ENCODE measurements at places on chromosomes 2 and 18.

DNA sequence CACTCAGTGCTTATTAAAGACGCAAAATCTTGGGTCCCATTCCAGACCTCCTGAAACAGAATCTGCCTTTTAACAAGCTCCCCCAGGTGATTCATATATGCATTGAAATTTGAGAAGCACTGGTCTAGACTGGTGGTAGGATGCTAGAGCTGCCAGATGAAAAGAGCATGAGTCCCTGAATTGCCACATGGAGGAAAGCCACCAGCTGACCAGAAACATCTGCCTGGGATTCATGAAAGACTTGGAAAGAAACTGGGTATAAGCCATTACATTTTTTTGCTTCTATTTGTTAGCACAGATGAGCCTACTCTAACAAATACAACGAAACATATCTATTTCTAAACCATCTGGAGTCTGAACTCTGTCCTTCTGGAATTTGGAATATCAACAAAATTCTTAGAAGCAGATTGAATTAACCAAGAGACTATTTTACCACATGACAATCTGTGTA is 228.9 kb downstream of the RBM43 start:
- DNase-seq: no peak

DNA sequence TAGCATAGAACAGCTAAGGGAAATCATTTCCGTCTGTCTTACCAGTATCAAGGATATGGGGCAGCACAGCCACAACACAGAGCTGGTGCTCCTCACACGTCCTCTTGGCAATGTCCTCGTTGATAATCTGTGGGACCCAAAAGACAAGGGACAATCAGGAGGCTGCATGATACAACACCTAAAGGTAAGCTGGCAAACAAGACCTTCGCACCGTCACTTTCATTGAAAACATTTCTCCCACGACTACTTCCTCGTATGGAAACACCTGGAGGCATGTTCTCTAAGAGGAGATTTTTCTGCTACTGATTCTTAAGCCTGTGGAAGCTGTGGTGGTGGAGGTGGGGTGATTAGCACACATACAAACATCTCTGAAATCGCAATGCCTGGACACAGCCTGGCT is 23.7 kb downstream of the PDIA6 start:
- DNase-seq: no peak

GRCh38 chr2:230805353-230806017 is 59.3 kb upstream of the ITM2C start:
- no peak for DNase-seq

- DNase-seq: no peak
Observed at GRCh38 chr2:180679693-180680092, 300.7 kb upstream of the UBE2E3 start.

- no peak for DNase-seq
Observed at GRCh38 chr2:121228521-121228920, 56.5 kb downstream of the TFCP2L1 start.

GRCh38 chr2:239666855-239667376 is 266.1 kb upstream of the HDAC4 start:
- peak; percentile 18 for DNase-seq

DNA sequence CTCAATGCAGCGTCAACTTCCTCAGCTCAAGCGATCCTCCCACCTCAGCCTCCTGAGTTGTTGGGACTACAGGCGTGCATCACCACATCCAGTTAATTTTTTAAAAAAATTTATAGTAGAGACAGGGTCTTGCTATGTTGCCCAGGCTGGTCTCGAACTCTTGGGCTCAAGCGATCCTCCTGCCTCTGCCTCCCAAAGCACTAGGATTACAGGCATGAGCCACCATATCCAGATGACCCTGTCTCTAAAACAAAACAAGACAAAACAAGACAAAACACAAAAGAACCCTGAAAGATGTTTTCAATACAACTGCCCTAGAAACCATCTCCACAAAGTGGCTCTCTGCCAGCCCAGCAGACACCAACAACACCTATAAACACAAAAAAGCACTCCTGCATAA is 31.4 kb downstream of the ANKRD29 start:
- no peak for DNase-seq

- no peak for DNase-seq
Observed at GRCh38 chr2:60885683-60886082, 4.3 kb downstream of the REL start.

- DNase-seq: no peak
Observed at GRCh38 chr2:134307334-134307733, 53.5 kb downstream of the MGAT5 start.

Data from NCI-H524 (cell line).